ENCODE measurements at places on chromosomes 13 and 19.

GRCh38 chr13:78659450-78659730 lies 435 bp upstream of the OBI1 start:
- DNase-seq: no peak

DNA sequence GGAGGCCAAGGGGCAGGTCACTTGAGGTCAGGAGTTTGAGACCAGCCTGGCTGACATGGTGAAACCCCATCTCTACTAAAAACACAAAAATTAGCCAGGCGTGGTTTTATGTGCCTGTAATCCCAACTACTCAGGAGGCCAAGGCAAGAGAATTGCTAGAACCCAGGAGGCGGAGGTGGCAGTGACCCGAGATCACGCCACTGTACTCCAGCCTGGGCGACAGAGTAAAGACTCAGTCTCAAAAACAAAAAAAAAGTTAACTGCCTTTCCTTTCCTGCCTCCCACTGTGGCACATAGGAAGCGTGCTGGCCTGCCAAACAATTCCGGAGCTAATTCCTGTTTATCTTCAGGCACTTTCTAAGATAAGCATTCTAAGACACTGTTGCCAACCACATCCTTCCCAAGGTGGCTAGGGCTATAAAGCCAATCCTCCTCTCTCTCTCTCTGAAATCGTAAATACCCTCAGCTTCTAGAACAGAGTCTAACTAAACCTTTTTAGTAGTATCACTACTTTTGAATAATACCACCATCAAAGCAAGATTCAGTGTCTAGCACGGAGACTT lies 21.6 kb downstream of the SLC25A30 start:
- DNase-seq: no peak

GRCh38 chr13:77016888-77017623 lies 9.9 kb downstream of the FBXL3 start:
- DNase-seq: no peak

DNA sequence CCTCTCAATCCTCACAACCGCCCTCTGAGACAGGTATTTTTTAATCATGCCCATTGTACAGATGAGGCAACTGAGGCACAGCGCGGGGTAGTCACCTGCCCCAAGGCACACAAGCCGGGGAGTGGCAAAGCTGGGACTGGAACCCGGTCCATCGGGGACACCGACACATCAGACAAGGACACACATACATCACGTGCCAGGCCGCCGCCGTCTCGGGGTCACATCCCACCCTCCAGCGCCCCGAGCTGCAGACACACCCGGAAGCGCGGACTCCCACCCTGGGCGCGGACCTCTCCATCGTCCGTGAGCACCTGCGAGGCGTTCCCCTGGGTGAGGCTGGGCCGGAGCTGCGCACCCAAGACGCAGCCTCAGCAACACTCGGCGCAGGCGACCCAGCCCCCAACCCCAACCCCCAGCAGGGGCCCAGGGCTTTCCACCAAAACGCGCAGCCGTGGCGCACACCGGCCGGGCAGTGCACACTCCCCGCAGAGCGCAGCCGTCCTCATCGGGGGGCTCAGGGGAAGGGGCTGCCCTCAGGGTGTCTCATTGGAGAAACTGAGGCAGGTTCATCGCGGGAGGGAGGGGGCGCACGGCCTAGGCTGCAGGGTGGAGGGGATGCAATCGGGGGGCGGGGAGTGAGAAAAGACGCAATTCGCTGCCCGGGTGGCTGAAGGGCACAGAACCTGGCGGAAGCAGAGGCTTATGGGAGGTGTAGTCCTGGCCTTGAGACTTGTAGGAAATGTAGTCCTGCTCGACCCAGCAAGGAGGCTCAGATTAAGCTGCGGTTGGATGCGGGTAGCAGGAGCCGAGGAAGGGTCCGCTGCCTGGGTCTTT lies 1.9 kb upstream of the LMTK3 start:
- peak; percentile 78 for DNase-seq

GRCh38 chr13:37701972-37702371 lies 103.4 kb upstream of the POSTN start:
- DNase-seq: peak; percentile 81

GRCh38 chr13:52812941-52813340 lies 35.5 kb downstream of the PCDH8 start:
- DNase-seq: no peak
